ENCODE measurements at places on chromosomes 1 and 21.

DNA sequence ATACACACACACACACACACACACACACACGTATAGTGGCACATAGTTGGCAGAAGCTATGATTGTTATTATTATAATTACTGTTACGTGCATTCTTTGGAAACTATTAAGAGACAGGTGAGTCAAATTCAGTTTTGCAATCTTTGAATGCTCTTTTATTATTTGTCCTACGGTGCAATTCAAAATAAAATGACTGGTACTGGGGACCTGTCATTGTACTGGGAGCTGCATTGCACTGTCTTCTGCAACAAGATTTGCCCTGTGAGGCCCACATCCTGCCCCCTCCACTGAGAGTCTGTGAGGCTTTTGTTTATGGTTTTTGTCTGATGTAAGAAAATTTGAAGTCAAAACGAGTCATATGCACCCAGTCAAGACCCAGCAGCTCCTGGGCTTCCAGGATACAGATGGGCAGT is 1.9 kb downstream of the LY9 start:
- no peak for DNase-seq

DNA sequence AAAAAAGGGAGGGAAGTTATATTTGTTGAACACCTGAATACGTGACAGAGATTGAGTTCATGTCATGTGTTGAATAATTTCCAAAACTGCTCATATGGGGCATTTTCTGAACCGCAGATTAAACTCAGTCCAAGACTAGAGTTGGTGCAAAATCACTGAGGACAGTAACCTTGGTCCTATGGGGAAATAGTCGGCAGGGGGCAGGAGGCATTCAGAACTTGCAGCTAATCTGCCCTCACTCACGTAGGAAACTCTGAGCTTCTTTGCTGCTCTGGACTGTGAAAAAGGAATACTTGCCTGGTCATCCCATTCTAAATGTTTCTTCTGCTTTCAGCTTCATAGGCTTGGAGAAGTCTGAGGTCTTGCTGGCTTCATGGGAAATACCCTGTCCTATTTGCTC is 228.3 kb upstream of the ZP4 start:
- DNase-seq: no peak

DNA sequence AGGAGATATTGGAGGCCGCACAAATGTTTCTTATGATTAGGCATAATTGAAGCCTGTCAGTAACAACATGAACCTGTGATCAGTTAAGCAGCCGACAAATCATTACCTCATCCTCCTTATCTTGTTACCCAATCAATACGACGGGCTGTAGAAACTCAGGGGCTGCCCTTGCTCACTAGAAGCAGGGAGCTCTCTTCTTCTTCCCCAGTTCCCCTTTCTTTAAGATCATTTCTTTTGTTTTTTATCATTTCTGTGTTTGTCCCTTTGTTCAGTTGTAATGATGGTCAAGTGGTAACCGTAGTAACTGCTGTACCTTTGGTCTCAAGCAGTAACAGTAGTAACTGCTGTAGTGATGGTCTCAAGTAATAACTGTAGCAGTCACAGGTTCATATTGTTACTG is 13.8 kb upstream of the FCGR2A start:
- no peak for DNase-seq

DNA sequence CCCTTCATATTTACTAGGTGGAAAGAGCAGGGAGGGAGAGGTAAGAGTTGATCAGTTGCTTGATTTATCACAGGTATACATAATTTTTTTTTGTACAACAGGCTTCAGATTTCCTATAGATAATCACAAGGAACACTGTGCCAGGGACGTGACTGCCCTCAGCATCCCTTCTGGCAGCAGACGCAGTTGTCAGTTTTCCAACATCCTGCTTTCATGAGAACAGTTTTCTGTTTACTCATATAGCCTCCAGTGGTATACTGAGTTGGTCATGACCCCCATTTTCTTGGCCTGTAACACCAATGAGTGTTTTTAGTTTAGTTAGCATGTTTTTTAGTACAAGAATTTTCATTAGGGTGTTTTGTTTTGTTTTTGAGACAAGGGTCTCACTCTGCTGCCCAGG is 37.9 kb upstream of the PTPRF start:
- no peak for DNase-seq

DNA sequence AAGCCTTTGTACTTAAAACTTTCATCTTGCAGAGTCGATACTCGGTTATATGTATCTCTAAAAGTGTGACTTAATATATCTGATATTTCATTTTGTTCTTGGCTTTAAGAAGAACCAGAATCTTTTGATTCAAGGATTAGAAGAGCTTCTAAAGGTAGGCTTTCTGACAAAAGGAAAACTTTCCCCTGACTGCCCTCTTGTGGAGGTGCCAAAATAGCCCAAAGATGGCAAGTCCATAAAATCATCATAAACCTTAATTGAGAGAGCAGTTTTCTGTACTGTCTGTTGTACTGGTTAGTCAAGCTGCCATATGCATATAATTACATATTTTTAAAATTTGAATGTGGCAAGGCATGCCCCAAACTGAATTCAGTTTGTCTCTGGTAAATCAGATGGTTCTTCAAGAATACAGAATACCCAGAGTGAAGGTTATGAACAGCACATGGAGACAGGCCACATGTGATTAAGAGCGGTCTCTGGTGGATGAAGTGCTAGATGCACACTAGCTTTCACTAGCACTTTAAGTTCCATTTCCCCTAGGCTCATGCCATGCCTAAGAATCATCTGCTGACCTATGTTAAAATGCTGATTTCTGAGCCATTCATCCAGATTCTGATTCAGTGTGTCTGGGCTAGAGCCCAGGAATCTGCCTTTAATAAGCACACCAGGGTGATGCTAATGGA is 27.7 kb upstream of the ELAVL4 start:
- peak; percentile 30 for DNase-seq

GRCh38 chr1:223140611-223141405 is 2.2 kb downstream of the TLR5 start:
- no peak for DNase-seq

GRCh38 chr1:242454262-242455051 is 70.0 kb downstream of the PLD5 start:
- peak; percentile 62 for DNase-seq

GRCh38 chr1:97136996-97137395 is 415.4 kb downstream of the PTBP2 start:
- no peak for DNase-seq

- peak; percentile 22 for DNase-seq
Measured at GRCh38 chr21:35239811-35240219, 190.7 kb upstream of the RUNX1 start.

GRCh38 chr1:97093741-97094140 is 372.2 kb downstream of the PTBP2 start:
- peak; percentile 7 for DNase-seq

GRCh38 chr1:77978293-77978968 is 441 bp downstream of the FUBP1 start:
- peak; percentile 91 for DNase-seq

DNA sequence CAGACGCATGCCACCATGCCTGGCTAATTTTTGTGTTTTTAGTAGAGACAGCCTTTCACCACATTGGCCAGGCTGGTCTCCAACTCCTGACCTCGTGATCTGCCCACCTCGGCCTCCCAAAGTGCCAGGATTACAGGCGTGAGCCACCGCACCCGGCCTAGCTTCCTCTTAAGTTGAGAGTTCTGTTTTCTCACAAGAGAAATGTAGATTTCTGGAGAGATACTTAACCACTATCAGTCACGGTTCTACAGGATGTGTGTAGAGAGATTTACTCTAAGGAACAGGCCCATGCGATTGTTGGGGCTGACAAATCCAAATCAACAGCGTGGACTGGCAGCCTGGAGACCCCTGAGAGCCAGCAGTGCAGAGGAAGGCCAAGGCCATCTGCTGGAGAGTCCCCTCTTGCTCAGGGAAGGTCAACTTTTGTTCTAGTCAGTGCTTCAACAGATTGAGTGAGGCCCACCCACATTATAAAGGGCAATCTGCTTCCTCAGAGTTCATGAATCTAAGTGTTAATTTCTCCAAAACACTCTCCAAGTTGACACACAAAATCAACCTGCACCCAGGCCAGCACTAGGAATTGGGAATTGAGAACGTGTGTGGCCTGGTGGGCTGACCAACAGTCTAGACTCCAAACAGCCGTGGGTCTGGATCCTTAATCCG is 38.7 kb downstream of the CHAF1B start:
- no peak for DNase-seq

- DNase-seq: peak; percentile 64
Measured at GRCh38 chr1:28582248-28582615, 9.8 kb upstream of the RAB42 start.

- peak; percentile 72 for DNase-seq
Measured at GRCh38 chr1:93798291-93798690, 80.7 kb downstream of the DNTTIP2 start.

Data from astrocyte of the hippocampus (primary cell).